ENCODE measurements at places on chromosomes 2 and 18. TPM values are rescaled to one million over a fixed set of nuclear protein-coding genes. Genes with fewer than 3 reads are reported as not detected.

SPATS2L gene
- total RNA-seq, result 75.7 TPM

SATB2 gene
- total RNA-seq, result 4.5 TPM

SOCS6 gene
- total RNA-seq, result 12.4 TPM

SGO2 gene
- 15.5 TPM for total RNA-seq

MARCHF4 gene
- total RNA-seq, result 16.3 TPM

Data from mammary microvascular endothelial cell (primary cell).